ENCODE measurements at places on chromosomes 11 and 22.

GRCh38 chr11:96197801-96198701 lies 144.9 kb downstream of the MAML2 start:
- no peak for DNase-seq

GRCh38 chr22:35530700-35531099 lies 9.9 kb upstream of the RASD2 start:
- DNase-seq = no peak

DNA sequence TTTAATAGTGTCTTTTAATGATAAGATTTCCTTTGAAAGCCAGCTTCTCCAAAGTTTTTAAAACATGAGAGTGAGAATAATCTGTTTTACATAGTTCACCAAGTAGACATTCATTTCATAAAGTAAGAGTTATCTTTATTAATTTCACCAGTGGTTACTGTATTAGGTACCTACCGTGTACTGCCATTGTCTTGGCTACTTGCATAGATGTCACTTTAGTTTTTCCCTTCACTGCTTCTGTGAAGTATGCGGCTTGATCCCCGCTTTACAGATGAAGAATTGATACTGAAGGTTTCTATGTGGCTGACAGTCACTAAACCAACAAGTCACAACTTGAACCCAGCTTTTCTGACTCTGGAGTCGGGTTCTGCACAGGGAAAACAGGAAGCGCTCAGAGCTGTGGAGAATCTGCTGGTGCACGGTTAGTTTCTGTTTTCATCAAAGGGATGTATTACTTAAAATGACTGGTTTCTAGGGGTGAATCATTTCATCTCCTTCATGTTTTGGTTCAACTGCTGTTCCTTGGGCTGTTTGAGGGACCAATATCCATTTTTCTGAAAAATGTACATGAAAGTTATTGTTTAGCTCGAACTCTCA lies 39.3 kb upstream of the MYO18B start:
- peak; percentile 6 for DNase-seq

GRCh38 chr22:36787204-36787988 lies 11.5 kb upstream of the IFT27 start:
- no peak for DNase-seq

DNA sequence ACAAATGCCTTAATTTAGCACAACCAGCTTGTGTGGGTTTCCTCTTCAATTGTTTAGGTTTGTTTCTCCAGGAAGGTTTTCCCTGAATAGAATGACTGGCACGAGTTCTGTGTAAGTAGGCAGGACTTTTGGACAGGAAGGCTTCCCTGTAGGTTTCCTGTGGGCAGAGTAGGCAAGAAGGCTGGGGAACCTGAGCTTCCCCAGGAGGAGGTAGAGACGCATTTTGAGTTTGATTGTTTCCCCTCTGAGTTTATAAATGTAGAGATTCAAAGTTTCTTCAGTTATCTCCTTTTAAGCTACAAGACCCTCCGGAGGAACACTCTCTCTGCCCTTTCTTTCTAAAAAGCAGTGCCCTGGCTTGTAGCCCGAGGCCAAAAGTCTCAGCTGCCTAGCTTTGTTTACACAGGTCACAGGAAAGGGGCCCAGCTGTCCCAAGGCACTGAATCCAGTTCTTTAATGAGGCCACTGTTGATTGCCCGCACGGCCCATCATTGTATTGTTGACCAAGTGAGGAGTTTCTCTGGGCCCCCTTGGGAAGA lies 66.6 kb upstream of the RDX start:
- DNase-seq = no peak

DNA sequence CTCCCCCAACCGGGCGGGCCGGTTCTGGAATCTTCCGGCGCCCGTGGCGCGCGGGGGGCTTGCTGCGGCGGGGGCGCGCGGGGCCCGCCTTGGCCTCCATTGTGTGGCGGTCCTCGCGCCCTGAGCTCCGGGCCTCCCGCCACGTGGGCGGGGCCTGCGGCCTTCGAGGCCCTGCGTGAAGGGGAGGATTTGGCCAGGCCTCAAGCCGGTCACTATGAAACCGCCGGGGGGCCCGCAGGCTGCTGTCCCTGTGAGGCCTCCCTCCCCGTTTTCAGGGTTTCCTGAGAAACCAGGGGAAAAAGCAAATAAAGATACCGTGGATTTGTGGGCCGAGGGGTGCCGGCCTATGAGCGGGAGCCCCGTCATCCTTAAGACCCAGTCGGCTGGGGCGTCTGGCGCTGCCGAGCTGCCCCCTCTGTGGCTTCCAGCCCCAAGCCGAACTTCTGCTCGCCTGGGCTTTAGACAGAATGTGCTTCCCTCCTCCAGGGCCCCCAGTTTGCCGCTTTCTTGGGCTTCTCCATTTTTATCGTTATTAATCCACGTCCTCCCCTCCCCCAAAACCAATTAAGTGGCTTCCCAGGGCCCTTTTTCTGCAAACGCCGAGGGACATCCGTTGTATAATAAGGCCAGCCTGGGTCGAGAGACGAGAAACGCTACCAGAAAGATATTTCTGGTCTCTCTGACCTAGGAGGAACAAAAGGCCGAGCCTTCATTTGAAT lies 602 bp downstream of the EWSR1 start:
- DNase-seq = peak; percentile 49

DNA sequence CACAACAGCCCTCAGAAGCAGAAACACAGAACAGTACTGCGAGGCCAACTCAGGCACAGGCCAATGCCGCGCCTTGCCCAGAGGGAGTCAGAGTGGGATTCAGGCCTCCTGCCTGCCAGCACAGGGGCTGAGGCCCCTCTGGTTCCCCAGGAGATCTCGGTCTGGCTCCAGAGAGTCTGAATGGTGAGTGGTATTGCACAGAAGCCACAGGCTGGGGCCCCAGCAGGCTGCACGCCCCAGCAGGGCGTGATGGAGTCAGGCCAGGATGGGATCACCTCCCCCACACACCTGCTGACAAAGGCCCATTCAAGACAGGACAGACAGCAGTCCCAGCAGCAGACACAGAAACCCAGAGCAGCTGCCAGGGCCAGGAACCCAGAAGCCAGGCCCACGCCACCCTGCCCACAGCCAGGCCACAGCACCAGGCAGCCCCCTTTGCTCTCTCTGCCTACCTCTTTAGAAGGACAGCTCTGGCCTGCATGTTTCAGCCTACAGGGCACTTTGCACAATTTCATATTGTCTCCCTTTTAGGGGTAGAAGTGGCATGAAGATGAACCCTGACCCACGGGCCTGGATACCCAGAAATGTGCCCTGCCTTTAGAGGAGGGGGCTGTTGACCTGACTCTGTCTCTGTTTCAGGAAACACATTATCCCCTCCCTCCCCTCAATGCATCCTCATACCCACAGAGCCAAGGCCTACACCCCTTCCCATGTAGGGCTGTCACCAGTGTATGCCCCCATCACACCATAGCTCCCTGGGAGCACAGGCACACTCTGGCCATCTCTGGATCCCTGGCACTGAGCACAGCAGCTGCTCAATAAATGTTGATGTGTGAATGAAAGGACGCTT lies 6.1 kb downstream of the FXYD6 start:
- no peak for DNase-seq

DNA sequence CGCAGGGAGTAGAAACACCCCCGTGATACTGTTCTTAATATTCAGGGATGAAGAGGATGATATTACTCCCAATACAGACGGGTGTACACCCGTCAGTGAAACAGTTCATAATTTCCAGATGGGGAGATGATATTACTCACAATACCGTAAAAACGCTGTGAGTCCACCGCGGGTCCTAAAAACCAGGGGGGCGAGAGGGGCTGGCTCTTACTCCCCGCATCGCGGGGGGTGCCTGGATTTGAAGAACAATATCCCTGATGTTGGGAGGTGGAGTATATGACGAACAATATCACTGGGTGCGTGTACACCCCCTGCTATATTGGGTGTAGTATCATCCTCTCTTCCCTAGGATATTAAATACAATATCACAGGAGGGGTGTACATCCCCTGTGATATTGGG lies 20.5 kb upstream of the APOL5 start:
- peak; percentile 9 for DNase-seq

DNA sequence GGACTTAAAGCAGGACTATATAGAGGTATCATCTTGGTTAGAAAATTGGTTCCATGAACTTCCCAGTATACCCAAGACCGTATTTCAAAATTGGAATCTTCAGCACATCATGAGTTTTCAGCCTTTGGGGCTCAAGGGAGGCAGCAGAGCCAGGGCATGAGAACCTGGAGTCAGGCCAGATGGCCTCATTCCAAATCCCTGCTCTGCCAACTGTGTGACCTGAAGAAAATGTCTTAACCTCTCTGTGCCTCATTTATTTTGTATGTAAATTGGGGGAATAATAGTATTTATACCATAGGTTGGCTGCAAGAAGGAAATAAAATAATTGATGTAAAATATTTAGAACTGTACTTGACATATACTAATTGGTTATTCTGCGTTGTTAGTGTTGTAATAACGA lies 987.6 kb downstream of the TBC1D22A start:
- DNase-seq = no peak

- DNase-seq = no peak
Observed at GRCh38 chr11:117457031-117457785, 129.6 kb downstream of the CEP164 start.

- DNase-seq = no peak
Observed at GRCh38 chr22:50202130-50202666, 1.4 kb downstream of the SELENOO start.

DNA sequence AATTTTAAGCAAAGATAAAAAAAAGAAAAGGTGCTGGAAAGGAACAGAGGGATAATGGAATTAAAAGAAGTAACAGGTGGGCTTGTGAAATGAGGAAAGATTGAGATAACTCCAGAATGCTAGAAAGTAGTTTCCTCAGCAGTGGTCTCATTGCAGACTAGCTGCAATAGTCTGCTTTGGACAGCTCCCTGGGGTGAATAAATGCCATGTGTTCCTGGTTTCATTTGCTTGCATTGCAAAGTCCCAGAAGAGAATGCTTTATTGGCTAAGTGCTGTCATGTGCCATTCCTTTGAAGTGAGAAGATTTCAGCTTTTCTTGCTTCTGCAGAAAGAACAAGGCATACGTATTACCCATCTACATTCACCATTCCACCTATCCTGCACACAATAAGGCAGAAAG lies 478.8 kb upstream of the RAG2 start:
- no peak for DNase-seq

GRCh38 chr11:115155978-115156377 lies 348.2 kb downstream of the CADM1 start:
- DNase-seq = no peak

DNA sequence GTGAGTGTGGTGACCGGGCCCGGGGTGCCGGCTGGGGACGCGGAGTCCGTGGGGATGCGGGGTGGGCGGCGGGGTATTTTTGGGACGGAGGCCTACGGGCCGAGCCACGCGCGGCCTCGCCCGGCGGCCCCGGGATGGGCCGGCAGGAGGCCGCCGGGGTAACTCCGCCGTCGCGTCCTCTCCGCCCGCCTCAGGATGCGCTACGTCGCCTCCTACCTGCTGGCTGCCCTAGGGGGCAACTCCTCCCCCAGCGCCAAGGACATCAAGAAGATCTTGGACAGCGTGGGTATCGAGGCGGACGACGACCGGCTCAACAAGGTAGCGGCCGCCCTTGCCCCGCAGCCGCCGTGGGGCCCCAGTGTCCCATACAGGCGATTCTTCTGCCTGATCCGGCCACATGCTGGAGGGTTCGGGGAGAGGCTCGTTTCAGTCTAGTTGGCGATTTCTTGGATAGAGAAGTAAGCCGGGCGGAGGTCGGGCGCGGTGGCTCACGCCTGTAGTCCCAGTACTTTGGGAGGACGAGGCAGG lies 337 bp downstream of the RPLP2 start:
- no peak for DNase-seq

DNA sequence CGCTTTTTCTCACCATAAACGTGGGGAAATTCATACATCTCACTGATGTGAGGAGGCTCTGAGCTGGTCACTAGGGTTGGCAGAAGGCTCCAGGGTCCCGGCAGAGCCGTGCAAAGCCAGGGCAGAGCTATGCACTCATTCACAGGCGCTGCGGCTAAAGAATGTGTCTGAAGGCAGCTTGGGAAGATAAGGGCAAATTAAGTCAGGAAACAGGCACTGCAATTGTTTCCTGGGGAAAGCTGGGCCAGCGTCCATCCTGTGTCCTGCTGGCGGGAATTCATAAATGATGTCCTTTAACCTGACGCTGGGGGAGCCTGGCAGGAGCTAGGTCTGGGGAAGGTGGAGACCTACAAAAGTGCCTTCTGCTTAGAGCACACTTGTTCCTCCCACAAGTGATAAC lies 27.6 kb downstream of the PKNOX2 start:
- no peak for DNase-seq

DNA sequence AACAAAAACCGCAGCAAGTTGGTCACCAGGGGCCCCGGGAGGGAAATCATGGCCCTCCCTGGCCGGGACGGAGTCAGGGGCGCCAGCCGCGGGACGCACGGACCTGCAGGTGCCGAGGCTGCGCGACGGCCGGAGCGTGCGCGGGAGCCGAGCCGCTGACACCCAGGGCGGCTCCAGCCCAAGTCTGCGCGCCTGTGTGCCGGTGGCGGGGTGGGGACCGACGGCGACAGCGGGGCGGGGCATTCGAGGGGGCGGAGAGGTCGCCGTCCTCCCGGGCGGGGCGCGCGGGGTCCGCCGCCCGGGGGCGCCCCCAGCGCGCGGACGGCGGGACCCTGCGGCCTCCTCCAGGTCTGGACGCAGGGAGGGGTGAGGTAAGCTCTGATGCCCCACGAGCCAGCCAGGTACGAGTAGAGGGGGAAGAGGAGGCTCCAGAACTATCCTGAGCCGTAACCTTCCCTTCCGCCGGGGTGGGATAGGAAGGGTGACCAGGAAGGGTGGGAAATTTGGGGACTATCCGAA lies at the start of gene ESAM:
Gene ESAM, minus strand, starts transcription at position 186 of the 519 bp plus-strand sequence. Its CDS starts 136 bp downstream, at position 50.
- peak; percentile 64 for DNase-seq

- DNase-seq = no peak
Observed at GRCh38 chr22:49525801-49526535, 301.7 kb downstream of the BRD1 start.

GRCh38 chr11:118276422-118276821 lies 12.3 kb upstream of the MPZL2 start:
- no peak for DNase-seq

DNA sequence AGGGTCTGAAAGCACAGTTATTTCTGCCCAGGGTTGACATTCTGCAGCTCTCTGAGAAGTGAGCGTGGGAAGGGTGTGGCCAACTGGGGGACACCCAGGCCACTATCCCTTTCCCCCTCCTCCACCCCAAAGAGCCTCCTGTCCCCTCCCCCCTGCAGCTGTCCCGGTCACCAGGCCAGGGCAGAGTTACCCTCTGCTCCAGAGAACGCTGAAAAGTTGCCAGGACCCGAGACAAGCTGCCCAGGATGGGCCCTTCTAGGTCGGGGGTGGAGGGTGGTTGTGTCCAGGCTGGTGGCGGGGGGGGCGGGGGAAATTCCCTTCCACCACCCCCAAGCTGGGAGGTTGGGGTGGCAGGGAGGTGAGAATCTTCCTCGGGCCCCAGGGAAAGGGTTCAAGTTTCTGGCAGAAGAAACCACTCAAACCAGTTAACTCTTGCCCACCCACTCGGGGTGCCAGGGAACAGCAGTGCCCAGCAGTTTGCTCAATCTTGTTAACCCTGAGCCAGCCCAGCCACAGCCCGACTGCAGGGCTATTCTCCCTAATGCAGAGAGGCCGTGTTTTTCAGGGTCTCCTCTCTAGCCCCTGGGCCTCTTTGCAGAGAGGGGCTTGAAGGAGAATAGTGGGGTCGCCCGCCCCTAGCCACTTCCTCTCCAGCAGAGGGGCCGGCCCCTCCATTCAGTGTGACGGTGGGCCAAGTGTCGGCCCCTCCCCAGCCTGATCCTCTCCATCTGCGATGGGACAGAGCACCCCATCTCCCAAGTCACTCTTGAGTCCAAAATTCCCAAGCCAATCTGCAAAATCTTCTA lies 697 bp downstream of the LGALS1 start:
- DNase-seq = no peak

Measured in stimulated activated CD4-positive, alpha-beta T cell treated with anti-CD3 and anti-CD28 coated beads, Interleukin-4, amount 100 ng/mL, for 24 hours (primary cell).